ENCODE measurements at places on chromosomes 13 and 19.

DNA sequence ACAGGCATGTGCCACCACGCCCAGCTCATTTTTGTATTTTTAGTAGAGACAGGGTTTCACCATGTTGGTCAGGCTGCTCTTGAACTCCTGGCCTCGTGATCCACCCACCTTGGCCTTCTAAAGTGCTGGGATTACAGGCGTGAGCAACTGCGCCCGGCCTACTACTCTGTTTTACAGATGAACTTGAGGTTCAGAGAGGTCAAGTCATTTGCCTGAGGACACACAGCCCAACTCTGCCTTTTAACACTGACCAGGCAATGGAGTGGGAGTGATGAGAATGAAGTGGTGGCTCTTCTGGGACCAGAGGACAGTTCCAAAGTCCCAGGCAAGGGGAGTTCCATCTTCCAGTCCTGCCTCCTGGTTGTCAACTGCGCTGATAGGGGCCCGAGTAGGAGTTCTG, 41.4 kb downstream of the CERS4 start:
- DNase-seq, result no peak

- no peak for DNase-seq
These were observed 913.2 kb upstream of the GPC6 start for GRCh38 chr13:92313382-92313781.

DNA sequence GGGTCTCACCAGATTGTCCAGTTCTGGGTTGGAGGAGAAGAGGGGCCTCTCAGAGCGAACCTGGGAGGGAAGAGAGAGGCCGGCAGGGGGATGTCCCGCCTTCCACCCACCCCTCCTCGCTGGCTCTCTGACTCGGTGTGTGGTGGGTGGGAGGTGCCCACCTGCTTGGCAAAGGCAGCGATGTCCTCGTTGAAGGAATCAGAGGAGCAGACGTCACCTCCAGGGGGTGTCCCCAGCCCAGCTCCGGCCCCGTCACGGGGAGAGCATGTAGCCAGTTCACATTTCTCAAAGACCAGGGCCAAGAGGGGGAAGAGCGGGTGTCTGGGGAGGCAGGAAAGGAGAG, 2.7 kb downstream of the MEIS3 start:
- DNase-seq, result no peak

DNA sequence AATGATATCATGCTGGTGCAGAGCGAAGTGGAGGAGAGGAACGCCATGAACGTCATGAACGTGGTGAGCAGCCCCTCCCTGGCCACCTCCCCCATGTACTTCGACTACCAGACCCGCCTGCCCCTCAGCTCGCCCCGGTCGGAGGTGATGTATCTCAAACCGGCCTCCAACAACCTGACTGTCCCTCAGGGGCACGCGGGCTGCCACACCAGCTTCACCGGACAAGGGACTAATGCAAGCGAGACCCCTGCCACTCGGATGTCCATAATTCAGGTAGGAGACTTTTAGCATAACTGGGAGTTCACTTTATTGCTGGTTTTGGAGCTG, 3.3 kb downstream of the PCDH17 start:
- no peak for DNase-seq

- DNase-seq, result no peak
These were observed 38.5 kb upstream of the MAB21L1 start for GRCh38 chr13:35514801-35515502.

GRCh38 chr13:50074843-50075242, 59.6 kb downstream of the KCNRG start:
- no peak for DNase-seq

All from Kasumi-1 (cell line).